Stromal cell of bone marrow (primary cell): ENCODE measurements at places on chromosomes 4 and X.

GRCh38 chr4:87839592-87839946 is 6.8 kb downstream of the MEPE start:
- no peak for DNase-seq

- no peak for DNase-seq
Observed at GRCh38 chr4:83889802-83890201, 353.9 kb downstream of the GPAT3 start.

GRCh38 chrX:31331015-31331414 is 259.2 kb upstream of the FTHL17 start:
- no peak for DNase-seq

- no peak for DNase-seq
Observed at GRCh38 chr4:138189206-138189605, 52.9 kb downstream of the SLC7A11 start.

DNA sequence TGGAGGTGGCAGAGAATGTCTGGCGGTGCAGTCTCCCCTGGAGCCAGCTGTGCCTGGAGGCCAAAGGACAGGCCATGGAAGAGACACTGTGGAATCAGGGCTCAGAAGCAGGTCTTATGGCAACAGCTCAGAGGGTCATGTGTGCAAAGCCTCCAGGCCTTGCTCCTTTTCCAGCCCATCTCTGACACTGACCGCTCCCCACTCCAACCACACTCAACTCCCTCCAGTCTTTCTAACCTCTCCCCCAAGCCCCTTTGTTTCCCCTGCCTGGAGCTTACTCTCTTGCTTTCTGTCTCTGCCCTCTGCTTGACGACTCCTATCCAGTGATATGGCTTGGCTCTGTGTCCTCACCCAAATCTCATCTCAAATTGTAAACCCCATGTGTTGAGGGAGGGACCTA is 34.2 kb upstream of the CRMP1 start:
- DNase-seq: no peak

DNA sequence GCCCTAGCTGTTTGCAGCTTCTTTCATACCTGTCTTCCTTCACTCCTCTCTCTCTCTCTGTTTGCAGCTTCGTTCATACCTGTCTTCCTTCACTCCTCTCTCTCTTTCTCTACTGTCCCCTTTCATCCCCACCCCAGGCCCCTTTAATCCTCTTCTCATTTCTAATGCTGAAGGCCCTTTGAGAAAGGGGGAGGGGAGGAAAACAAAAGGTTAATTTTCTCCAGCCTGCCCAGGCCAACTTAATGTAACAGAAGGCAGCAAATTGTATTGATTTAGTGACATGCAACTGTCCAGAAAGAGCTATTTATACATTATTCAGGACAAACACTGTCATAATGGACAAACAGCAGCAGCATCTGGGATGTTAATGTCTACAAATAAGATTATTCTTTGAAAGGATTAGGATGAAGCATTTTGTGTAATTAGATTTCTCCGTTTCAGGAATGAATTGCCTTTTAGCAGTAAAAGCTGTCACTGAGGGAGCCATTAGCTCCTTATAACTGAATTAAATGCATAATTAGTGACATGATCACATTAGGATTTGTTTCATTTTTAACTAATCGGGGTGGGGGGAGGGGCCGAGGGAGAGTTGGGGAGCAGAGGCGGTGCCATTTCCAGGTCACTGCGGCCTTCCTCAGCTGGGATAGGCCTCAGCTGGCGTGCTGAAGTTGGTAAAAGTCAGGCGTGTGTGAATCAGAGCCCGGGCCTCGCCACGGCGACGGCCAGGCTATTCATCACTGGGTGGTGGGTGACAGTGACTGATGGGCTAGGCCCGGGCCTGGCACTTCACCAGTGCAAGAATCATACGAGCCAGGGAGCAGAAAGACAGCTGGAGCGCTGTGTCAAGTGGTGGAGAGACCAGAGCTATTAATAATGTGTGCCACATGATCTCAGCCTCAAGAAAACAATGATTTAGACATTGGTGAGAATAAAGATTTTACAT is 174.5 kb downstream of the NKX6-1 start:
- DNase-seq: no peak

GRCh38 chr4:127623797-127624083 is 9.0 kb upstream of the INTU start:
- peak; percentile 13 for DNase-seq

- no peak for DNase-seq
Observed at GRCh38 chr4:17771284-17771908, 10.0 kb downstream of the FAM184B start.

GRCh38 chr4:111400741-111401140 is 744.5 kb upstream of the FAM241A start:
- peak; percentile 74 for DNase-seq

DNA sequence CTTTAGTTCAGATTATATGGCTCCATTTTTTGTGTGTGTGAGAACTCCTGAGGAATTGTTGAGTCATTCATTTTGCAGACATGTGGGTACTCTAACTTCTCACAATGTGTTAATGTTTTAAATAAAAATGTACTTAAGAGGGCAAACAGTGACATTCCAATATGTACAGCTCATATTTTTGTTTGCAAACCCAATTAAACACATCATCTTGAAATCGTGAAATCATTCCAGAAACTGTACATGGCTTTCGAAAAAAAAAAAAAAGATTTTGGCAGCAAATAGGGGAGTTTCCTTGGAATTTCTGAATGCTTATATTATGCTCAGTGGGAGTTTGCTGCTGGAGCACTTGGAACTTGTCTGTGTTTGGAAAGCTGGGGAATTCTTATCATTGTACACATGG is 85.0 kb downstream of the HPGD start:
- DNase-seq: peak; percentile 21

- no peak for DNase-seq
Observed at GRCh38 chr4:183163135-183163534, 64.1 kb downstream of the WWC2 start.

DNA sequence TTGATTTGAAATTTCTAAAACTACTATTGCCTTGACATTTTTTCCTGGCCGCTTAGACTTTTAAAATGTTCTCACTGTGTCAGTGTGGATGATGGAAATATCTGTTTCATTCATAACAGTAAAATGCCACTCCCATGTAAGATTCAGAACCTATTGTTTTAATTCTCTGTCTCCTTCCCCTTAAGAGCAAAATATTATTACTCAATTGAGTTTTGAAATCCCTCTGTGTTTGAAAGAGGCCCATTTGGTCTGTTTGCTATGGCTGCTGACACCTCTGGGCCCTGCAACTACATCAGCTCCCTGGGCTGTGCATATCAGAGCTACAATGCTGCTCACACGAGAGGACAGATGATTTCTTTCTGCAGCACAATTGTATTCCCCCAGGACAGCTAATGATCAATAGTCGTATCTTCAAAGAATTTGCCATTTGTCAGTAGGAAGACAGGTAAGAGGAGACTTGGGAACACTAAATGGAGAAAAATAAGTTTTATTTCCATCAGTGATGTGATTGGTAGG is 388.0 kb upstream of the GALNT7 start:
- DNase-seq: no peak

- no peak for DNase-seq
Observed at GRCh38 chrX:1336331-1336943, at the start of gene IL3RA. Gene IL3RA, plus strand, starts transcription at chrX:1336785. Its CDS starts 4,981 bp downstream, at chrX:1341766.

- no peak for DNase-seq
Observed at GRCh38 chr4:164304101-164304639, 449.8 kb upstream of the SMIM31 start.

DNA sequence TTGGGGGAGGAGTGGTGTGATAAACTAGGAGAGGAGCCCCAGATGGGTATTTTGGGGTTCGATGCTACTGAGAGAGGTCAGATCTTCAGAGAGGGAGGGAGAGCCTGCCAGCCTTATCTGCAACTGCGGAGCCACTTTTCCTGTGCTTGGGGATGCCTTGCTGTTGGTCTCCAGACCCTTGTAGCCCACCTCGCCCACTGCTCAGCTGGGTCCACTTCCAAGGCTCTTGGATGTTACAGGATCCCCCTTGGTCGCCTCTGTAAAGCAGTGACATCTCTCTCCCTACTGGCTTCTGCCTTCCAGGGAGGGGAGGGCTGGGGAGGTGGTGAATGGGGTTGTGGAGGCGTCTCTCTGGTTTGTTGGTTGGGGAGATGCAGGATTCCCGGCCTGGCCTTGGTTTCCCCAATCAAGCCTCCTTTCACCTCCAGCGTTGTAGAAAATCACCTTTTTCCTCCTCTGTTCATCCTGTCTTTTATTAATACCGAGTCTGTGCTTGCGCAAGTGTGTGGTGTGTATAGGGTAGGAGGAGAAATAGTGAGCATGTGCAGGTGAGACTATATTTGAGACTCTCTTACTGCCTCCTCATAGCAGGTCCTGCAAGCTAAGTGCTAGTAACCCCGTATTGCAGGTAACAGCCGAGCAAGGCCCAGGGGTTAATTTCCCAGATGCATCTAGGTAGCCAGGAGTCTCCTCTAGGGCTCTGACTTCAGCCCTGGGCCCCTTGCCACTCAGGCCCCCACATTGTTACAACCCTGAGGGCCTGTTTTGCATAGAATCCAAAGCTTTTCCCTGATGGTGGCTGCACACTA is 337.4 kb downstream of the ARHGAP10 start:
- no peak for DNase-seq

GRCh38 chr4:1968686-1969295 is 40.0 kb downstream of the NELFA start:
- DNase-seq: no peak

DNA sequence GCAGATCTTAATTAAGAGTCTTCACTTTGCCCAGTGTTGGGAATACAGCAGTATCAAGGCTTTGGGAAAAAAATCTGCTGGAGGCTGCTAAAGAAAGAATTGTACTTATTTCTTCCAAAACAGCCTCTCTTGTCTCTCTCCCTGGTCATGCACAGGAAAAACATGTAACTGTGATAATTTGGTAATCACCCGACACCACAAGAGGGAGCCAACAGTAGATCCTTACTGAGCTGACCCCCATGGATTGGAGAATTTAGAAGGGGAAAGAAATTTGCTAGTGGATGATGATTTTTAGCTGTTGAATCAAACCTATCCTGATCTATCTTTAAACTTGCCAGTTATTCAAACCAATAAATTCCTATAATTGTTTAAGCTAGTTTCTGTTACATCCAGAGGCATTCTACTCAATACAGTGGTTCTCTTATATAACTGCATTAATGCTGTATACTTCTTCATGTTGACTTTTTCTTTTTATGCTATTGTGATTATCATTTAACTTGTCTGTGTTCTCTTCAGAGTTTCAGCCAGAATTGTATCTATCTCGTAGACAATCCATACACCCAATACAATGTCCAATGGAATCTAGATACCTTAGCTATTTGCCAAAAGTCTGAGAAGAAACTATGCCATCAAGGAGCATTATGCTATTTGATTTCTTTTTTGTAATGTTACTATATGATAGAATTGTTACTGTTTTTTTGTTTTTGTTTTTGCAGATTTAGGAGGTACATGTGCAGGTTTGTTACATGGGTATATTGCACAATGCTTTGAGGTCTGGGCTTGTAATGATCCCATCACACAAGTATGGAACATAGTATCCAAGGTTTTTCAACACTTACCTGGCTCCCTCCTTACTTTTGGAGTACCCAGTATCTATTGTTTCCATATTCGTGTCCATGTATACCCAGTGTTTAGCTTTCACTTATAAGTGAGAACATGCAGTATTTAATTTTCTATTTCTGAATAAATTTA is 31.3 kb upstream of the ARHGEF38 start:
- peak; percentile 38 for DNase-seq

- no peak for DNase-seq
Observed at GRCh38 chr4:87505862-87506261, 23.3 kb downstream of the SPARCL1 start.

DNA sequence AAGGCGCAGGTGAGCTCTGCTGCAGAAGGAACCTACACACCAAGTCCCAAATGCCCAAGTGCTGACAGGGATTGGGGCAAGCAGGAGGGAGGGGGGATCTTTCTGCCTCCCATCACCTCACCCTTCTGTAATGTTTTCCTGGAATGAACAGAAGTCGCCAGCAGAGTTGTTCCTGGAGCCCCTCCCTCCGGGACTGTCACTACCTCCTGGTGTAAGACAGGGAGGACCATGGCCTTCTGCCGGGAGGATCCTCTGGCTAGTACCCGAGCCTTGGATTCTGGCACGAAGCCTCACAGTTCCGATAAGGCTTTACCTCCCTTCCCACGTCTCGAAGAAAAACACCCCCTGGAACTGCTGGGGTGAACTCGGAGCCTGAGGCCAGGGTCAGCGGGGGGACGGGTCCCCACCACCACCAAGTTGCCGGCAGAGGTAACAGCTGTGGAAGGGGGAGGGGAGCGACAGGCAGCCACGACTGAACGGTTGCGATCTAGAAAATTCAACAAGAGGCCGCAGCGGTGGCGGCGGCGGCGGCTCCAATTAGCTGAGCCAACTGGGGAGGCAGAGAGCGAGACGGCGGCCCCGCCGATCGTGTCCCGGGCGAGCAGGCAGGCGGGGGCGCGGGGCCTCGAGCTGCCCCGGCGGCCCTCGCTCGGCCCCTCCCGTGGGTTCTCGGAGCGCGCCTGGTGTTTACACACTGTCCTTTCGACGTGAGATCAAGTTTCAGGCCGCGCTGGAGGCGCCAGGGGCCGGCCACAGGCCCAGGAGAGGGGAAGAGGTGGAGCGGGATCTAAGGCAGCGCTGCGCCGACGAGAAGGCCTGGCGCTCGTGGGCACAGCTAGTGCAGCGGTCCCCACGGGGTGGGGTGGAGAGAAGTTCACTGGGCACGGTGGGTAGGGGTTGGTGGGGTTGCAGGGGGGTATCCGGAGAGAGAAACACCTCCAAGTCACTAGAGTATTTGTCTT is 53.7 kb upstream of the BCOR start:
- DNase-seq: no peak

GRCh38 chr4:35252866-35253265 is 991.4 kb downstream of the ARAP2 start:
- DNase-seq: no peak

DNA sequence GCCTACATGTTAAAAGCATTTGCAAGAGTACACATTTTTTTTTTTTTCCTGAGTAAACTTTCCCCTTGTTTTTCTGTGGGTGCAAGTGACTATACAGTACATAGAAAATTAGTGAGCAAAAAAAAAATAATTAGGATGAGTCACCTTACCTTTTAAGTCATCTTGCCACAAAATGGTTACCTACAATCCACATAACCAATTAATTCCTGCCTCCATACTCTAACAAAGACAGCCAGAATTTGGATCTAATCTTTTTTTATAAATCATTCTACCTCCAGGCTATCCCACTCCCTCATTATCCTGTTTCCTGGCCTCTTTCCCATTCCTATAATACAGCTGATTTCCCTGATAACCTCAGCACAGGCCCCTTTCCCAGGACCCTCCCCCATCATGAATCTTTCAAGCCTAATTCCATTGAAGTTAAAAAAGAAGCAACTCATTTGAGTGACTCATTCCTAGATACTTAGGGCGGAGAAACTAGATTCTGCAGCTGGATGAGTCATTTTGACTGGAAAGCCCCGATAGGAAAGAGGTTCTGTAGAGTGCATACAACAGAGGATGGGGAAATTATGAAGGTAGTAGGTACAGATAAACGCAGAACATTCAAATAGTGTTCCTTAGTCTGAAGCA is 128.2 kb downstream of the C4orf51 start:
- DNase-seq: peak; percentile 83

- DNase-seq: no peak
Observed at GRCh38 chr4:112144546-112145325, 518 bp upstream of the FAM241A start.

DNA sequence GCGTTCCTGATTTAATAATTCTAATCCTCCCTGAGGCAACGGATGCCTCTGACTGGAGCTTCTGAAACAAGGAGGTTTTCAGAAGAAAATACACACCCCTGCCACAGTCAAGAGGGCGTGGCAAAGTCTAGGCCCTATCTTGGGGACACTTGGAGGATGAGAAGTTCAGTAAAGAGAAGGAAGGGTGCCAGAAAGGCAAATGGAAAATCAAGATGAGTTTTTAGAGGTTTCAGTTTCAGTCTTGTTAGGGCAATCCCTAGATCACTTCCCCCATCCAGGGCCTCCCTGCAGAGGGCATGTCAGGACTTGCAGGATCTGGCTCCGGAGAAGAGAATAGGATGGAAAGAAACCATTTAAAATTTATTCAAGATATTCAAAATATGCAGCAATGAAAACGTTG is 28.5 kb upstream of the FGF2 start:
- DNase-seq: peak; percentile 96
